Neuronal stem cell (in vitro differentiated cells): ENCODE measurements at places on chromosomes 2 and 18.

DNA sequence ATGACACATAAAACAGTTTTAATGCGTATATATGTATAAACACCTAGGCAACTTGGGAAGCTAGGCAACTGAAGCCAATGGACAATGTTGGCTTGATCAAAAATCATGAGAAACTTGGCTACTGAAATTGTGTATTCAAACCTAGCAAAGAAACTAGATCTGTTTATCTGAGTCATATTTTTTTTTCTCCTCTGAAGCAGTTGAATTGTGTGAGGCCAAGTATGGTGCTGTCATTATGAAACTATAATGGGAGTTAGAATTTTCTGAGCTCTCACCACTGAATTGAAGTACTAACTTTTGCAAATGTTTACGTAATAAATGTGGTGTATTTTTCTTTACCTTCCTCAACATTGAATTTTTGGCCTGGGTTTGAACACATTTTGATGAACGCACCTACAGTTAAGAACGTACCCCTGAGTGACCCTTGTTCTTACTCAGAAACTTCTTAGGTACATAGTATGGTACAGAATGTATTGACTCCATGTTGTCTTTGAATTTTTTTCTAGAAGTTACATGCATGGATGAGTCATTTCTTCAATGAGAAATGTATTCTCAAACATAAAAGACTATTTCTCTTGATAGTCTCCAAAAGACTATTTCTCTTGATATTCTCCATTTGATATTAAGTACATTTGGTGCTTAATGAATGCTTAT is 23.8 kb downstream of the CD28 start:
- no peak for DNase-seq

DNA sequence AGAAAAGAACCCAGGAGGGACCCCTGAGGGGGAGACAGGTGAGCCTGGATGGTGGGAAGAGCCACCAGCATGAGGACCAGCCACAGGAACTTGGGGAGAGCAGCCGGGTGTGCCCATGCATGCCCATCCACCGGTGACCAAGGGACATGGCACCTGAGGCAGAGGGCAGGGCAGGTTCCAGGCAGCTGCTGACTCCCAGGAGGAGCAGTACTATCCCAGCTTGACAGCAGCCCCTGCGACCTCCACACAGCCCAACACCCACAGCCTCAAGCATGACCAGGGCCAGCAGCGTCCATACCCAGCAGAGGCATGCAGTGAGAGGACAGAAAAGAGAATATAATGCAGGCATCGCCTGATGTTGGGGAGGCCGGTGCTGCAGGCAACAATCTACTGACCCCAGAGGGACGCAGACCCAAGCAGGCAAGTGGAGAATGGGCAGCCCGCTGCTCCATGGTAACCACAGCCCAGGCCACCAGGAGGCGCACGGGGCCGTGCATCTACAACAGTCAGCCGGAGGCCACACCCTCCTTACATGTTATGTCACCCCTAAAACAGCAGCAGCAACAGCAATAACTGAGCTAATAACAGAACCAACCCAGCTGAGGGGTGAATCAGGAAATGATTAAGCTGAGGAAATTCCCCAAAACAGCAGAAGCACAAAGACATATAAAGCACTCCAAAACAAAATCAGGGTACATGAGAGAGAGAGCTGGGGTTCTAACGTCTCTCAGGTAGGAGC is 44.1 kb downstream of the ANKMY1 start:
- peak; percentile 41 for DNase-seq

GRCh38 chr18:23133860-23134779 is 1.2 kb upstream of the CABLES1 start:
- DNase-seq = no peak

DNA sequence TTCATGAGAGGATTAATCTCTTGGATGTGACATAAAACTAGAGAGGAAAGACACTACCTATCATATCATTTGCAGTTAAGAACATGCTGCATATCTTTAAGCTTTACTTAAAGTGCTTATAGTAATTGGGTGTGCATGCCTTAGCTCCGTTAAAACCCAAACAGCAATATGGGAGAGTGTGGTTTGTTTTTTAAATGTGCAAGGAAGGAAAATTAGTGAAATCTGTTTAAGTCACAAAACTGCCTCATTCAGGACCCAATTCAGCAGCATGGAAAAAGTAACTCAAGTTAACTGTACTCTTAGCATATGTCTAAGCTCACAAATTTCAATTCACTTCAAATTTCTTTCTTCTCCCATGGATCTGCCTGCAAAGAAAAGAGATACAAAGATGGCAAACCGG is 182.2 kb downstream of the ARHGAP15 start:
- DNase-seq = no peak

DNA sequence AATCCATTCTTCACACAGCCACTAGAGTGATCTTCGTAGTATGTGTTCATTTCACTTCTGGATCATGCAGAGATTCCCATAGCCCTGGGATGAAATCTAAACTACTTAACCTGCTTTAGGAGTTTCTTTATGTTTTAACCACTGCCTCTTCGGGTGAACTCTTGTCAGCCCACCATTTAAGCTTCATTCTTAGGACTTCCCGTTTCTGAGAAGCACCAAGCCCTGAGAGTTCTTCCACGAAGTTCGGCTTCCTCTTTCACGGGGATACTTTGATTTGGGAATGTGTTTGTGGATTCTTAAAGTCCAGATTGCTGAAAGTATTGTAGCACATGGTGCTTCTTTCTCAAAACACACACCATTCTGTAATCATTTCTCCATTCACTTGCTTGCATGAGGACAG is 205.0 kb downstream of the UBE2E3 start:
- DNase-seq = no peak

- no peak for DNase-seq
Measured at GRCh38 chr2:165804719-165805118, 10.7 kb upstream of the GALNT3 start.

DNA sequence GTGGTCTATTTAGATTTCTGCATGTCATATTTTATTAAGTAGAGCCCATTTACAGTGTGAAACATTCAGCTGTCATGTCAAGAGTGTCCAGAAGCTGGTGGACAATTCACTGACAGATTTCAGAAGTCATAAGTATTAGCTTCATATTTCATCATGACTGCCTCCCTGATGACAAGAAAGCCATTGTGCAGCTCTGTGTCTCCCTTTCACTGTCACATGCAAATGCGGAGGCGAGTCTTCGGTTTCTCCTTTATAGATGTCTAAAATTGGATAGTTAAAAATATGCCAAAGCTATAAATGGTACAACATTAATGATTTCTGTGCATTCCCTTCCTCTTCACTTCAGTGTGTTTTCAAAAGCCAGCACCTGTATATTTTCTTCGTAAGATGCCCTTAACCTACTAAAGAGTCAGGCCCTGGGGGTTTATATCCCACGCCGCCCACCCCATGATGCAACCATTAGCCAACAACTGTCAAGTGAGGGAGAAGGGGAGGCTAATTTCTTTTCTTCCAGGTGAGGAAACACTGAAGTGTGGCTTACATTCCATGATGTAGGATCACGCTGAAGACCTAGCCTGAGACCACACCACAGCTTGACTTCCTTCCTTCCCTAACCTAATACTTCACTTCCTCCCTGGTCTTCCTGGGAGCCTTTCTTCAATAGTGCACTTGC is 99.6 kb upstream of the DDX18 start:
- no peak for DNase-seq

- DNase-seq = no peak
Measured at GRCh38 chr2:151908204-151908882, 80.1 kb upstream of the ARL5A start.

DNA sequence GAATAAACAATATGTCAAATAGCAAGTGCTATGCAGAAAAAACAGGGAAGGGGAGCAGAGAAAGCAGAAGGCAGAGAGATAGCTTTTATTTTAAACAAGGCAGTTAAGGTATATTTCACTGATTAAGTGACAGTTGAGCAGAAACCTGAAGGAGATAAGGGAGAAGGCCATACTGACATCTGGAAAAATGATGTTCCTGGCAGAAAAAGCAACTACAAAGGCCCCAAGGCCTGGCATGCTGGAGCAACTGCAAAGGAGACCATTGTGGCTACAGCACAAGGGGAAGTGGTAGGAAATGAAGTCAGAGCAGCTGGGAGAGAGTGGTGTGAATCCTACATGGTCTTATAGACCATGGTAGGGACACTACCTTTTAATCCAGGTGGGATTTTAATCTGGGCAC is 8.9 kb upstream of the PCBP1 start:
- DNase-seq = no peak

- DNase-seq = no peak
Measured at GRCh38 chr18:11024928-11025669, 124.3 kb downstream of the PIEZO2 start.

DNA sequence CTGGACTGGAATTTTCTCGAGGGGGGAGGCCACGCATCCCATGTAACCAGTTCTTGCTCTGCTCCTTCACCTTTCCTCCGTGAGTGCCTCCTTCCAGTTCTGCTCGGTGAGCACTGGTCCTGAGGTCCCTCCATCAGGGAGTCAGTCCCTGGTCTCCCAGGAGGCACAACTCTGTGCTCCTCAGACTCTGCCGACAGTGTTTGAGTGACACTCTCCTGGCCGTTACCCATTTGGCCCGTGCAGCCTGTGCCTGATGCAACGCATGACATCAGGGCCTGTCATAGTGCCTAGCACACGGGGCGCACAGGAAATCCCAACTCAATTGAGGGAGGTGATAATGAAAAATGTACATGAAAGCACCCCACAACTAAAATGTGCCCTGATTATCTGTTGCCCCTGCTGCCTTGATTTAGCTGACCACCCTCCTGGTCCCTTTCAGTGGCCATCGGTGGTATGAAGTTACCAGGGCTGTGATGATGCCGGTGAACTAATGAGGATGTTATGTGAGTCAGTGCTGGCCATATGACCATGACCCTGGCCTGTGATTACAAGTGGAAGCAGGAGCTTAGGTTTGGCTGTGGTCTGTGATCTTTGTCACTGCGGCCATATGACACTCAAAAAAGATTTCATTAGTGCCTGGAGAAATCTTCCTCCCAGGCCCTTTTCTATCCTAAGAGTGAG is 144.6 kb downstream of the TDRD15 start:
- DNase-seq = no peak

- no peak for DNase-seq
Measured at GRCh38 chr2:233473386-233473791, 93.2 kb downstream of the USP40 start.

- no peak for DNase-seq
Measured at GRCh38 chr18:21865043-21865442, 124.5 kb downstream of the MIB1 start.

- no peak for DNase-seq
Measured at GRCh38 chr2:72131371-72131891, 16.2 kb downstream of the CYP26B1 start.

DNA sequence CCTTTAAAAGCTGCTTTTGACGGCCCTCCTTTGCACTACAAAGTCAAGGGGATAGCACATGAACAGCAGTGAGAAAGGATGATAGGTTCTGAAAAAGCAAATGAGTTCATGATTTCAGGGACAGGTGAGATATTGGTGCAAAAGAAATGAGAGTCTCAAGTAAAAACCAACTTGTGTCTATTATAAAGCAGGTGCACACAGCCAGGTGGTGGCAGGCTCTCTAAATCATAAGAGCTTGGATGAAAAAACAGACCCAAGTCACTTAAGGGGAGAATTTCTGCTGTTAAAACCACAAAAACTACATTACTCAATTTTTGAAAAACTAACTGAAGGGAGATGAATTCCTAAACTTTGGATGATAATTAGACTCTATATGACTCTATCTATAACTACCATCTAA is 201.5 kb downstream of the SP3 start:
- DNase-seq = no peak

- DNase-seq = no peak
Measured at GRCh38 chr2:7030810-7031209, 113.6 kb downstream of the RNF144A start.

GRCh38 chr18:36560187-36560586 is 262.7 kb downstream of the FHOD3 start:
- DNase-seq = no peak

GRCh38 chr18:76821356-76821874 is 942 bp upstream of the ZNF236 start:
- DNase-seq = no peak

DNA sequence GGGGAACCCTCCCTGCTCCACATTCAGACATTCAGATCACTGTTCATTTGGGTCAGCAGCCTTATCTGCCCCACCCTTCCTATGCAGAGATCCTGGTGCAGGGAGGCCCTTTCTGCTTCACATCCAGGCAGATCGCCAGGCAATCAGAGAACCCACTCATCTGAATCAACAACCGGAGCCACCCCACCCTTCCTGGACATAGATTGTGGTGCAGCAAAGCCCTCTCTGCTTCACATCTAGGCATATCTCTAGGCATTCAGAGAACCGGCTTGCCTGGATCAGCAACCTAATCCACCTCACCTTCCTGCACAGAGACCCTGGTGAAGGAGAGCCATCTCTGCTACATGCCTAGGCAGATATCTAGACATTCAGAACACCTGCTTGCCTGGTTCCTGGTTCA is 184.5 kb upstream of the CNTNAP5 start:
- no peak for DNase-seq

- DNase-seq = no peak
Measured at GRCh38 chr2:113061241-113061640, 2.2 kb downstream of the IL36RN start.

- DNase-seq = no peak
Measured at GRCh38 chr18:2924920-2925319, 78.1 kb downstream of the EMILIN2 start.

DNA sequence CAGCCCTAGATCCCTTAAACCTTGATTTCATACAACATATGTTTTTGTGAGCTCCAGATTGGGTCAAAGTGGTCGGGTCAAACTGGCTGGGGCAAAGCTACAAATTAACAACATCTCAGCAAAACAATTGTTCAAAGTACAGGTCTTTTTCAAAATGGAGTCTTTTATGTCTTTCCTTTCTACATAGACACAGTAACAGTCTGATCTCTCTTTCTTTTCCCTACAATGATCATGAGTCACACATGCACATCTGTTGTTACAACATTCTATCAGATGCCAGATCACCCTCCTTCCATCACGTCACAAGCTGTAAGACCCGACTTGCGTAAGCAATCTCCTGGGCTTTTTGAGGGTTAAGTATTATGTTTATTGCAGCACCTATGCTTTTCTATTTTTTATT is 55.1 kb downstream of the RHOB start:
- DNase-seq = no peak

DNA sequence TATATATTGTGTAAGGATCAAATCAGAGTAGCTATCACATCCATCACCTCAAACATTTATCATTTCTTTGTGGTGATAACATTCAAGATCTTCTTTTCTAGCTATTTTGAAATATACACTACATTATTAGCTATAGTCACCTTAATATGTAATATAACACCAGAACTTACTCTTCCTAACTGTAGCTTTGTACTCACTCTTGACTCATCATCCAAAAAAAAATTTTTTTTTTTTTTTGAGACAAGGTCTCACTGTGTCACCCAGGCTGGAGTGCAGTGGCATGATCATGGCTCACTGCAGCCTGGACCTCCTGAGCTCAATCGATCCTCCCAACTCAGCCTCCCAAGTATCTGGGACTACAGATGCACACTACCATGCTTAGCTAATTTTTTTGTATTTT is 153.3 kb downstream of the EML6 start:
- no peak for DNase-seq

DNA sequence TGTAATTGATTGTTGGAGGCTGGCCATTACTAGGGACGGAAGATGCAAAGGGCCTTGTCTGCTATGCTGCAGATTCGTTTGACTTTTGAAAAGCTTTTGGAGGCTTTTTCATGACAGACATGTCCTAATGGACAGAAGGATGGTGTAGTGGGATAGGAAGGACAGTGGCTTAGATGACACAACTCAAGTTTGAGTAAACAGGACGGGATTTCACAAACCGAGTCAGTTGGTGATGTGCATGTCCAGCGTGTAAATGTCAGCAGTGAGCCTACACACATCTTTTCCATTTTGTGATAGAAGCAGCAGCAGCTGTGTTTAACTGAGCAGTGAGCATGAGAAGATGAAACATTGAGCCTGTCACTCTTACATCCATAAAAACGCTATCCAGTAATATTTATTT is 76.0 kb downstream of the NCK2 start:
- no peak for DNase-seq
